Astrocyte (in vitro differentiated cells and primary cell): ENCODE measurements at places on chromosomes 3 and 15. TPM values are rescaled to one million over a fixed set of nuclear protein-coding genes. Genes with fewer than 3 reads are reported as not detected.

DNA sequence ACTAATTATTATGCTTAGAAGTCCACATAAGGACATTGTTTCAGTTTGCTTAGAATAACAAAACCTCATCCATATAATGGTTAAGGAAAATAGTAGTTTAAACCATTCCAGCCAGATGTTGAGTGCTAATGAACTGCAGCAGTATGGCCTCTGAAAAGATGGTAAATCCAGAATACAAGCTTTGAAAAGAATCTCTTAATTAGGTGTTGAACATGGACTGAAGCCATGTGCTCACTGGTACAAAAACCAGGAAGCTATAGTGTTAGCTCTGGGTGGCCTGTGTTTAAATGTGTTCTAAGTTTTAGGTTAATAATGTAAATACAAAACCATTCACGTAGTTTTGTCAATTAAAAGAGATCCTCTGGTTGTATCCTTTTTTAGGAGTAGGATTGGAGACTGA, 78.2 kb downstream of the GALK2 start:
- H3K4me1 ChIP-seq = peaks cover 2% of the 10 kb centered on the region
- H3K27ac ChIP-seq = no peak overlapping the region
- peaks cover 3% of the 10 kb centered on the region for H3K36me3 ChIP-seq
- no peak for DNase-seq
- no peak overlapping the region for H3K4me3 ChIP-seq
- H3K27me3 ChIP-seq = no peaks in the 10 kb centered on the region

The LRTM1 gene
- not detected in 2 replicates for total RNA-seq

The FBXW12 gene
- total RNA-seq = not detected in 2 replicates

The CELSR3 gene
- 8.6 and 10.2 TPM in 2 replicates for total RNA-seq

DNA sequence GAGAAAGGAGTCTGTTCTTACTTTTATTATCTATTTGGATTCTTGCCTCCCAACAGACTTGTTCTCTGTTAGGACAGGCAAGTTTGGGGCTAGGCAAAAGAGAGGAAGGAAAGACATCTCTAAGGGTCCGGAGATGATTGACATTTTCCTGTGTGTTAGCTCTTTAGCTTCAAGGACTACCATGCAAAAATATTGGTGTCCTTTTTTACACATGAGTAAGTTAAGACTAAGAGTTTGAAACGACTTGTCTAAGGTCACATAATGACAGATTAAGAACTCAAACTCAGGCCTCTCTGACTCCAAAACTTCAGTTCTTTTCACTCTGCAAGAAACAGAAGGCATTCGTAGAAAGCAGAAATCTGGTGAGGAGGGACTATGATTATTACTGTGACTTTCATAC, 5.9 kb downstream of the LMCD1 start:
- H3K27ac ChIP-seq = no peak overlapping the region
- peaks cover 9% of the 10 kb centered on the region for H3K36me3 ChIP-seq
- DNase-seq = no peak
- H3K4me1 ChIP-seq = peaks cover 63% of the 10 kb centered on the region

- peaks cover 2% of the 10 kb centered on the region for H3K27me3 ChIP-seq
- no peak for DNase-seq
- H3K4me1 ChIP-seq = peaks cover 13% of the 10 kb centered on the region
Observed at GRCh38 chr3:8653800-8654408, 9.3 kb upstream of the SSUH2 start.
